ENCODE measurements at places on chromosomes 1 and 21.

DNA sequence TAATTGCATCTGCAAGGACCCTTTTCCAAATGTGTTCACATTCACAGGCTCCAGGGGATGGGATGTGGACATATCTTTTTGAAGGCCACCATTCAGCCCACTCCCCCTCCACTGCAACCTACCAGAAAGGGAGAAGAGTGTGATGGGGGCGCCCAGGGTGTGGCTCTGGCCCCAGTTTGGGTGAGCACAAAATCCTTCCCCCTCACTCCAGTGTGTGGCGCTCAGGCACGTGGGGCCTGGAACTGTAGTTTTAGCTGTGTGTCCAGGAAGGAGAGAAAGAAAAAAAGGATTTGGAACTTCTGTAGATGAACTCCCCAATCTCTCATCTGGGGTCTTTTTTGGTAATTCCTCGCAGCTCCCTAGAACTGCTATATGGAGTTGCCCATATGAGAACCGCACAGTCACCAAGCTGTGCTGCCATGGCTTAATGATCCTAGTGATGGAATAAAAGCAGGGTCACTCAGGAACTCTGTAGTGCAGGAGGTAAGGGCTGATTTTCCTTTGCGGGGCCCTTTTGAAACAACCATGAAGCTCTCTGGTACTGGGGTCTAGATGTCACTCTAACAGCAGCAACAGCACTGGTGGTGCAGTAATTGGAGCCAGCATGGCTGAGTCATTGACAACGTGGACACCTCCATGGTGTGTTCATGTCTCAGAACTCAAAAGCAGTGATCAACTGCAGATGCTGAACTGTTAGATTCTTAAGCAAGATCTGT is 17.0 kb downstream of the AGT start:
- no peak for DNase-seq

DNA sequence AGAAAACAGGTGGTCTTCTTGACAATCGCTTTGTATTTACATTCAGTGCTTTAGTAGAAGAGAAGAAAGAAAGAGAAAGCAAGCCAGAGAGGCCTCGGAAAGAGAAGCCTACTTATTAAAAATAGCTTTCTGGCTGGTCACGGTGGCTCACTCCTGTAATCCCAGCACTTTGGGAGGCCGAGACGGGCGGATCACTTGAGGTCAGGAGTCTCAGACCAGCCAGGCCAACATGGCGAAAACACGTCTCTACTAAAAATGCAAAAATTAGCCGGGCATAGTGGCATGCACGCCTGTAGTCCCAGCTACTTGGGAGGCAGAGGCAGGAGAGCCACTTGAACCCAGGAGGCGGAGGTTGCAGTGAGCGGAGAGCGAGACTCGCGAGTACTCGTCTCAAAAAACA is 1.8 kb upstream of the SLC19A2 start:
- no peak for DNase-seq

DNA sequence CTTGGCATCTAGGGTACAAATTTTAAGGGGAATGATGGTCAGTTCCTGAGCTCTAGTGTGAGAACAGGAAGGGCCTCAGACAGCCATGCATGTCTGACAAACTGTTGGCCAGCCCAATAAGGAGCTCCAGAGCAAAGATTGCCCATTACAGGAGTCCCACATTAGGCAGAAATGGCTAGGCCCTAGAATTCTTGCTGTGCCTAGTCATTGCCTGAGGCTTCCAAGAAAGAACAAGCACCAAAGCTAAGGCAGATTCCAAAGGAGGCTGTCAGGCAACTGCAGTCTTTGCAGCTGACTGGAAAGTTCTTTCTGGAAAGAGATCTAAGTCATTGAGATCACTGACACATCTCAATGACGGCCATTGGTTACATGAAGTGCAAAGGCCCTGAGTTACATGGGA is 3.9 kb upstream of the STIL start:
- no peak for DNase-seq

DNA sequence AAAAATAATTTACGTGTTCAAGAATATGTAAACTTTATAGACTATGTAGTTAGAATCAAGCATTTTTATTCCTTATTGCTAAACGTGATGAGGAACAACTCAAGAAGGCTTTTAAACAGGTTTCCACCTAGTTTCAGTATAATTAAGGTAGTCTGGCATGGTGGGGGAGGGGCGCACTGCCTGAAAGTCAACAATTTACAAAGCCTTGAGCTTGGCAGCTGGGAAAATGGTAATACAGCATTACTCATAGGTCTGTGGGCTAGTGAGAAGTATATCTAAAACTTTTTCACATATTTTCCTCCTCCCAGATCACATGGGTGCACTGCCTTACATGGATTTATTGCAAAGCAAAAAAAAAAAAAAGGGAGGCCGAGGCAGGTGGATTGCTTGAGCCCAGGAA is 75.2 kb downstream of the EVI5 start:
- no peak for DNase-seq

- no peak for DNase-seq
These were observed 170.6 kb downstream of the PDE4B start for GRCh38 chr1:65963156-65963888.

All from hypothalamus (tissue), 51 donors.